SJCRH30 (cell line): ENCODE measurements at places on chromosomes 13 and 19. TPM values are rescaled to one million over a fixed set of nuclear protein-coding genes. Genes with fewer than 3 reads are reported as not detected.

DNA sequence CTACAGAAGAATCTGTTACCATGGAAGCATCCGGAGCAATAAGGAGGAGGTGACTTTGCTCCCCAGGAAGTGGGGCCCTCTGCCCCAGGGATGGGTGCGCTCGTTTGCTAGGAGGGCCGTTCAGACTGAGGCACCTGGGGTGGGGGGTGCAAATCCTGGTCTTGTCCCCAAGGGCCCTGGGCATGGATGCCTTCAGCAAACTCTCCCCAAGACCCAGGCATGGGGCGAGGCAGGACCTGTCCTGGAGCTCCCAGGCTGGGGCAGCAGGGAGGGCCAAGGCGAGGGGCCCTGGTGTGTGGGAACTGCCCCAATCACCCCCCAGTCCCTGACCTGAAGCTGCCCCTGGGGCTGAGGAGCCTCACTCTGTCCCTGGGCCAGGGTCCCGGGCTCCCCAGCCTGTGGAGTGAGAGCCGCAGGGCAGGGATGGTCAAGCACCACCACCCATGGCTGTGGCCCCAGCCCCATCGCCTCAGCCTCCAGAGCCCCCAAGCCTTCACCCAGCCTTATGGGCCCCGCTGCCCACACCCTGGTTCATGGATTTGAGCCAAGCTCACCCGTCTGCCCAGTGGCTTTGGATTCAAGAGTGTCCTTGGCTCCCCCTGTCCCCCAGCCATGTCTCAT lies 240.6 kb upstream of the SGCG start:
- DNase-seq, result no peak
- H3K4me1 ChIP-seq, result no peaks in the 10 kb centered on the region
- no peak overlapping the region for H3K27ac ChIP-seq
- H3K36me3 ChIP-seq, result no peaks in the 10 kb centered on the region
- H3K4me3 ChIP-seq, result no peak overlapping the region

GRCh38 chr13:114263578-114263977 lies 17.8 kb upstream of the UPF3A start:
- H3K4me3 ChIP-seq, result no peak overlapping the region
- H3K27ac ChIP-seq, result no peak overlapping the region
- no peaks in the 10 kb centered on the region for H3K4me1 ChIP-seq
- peaks cover 81% of the 10 kb centered on the region for H3K36me3 ChIP-seq
- no peaks in the 10 kb centered on the region for H3K27me3 ChIP-seq

DNA sequence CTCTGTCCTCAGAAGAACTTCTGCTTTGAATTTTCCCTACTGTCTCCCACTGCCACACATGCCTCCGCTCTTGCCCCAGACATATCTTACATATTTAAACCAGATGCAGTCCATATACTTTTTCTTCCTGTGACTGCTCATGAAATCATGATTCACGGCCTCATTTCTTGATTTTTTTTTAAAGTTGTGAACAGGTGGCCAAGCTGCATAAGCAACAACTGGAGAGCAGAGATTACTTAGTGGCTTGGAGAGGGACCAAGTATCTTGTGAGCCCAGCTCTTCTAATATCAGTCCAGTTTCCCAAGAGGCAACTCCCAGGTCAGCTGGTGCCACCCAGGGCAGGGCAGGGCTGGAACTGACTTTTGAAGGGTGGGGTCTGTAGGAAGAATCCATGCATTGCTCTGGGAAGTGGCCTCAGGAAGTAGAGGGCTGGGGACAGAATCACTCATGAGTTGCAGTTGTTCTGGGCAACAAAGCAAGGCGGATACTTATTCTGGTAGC lies 152.4 kb downstream of the LMO7 start:
- H3K27ac ChIP-seq, result peak overlapping the region; percentile 85
- peak; percentile 96 for DNase-seq
- peaks cover 5% of the 10 kb centered on the region; the same call in 1 of the 2 replicates for H3K36me3 ChIP-seq
- H3K27me3 ChIP-seq, result no peaks in the 10 kb centered on the region
- H3K4me3 ChIP-seq, result peak overlapping the region; percentile 55

DNA sequence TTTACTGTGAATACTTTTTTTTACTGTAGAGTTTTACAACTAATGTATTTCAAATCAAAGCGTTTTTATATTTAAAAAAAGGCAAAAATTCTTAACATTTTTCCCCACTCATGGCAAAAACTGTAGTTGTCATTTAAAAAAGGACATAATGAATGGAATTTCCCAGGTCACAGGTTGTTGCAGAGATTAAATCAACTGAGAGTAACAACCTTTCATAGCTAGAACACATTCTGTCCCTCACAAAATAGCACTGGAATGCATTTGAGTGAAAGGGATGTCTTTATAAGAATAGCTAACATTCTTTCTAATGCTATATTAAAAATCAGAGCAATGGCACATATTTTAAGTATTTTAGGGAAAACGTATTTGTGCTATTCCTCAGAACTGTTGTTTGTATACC lies 1393.3 kb upstream of the ATXN8OS start:
- no peaks in the 10 kb centered on the region for H3K4me1 ChIP-seq
- no peak overlapping the region for H3K27ac ChIP-seq
- no peaks in the 10 kb centered on the region for H3K27me3 ChIP-seq
- H3K36me3 ChIP-seq, result no peaks in the 10 kb centered on the region
- no peak overlapping the region for H3K4me3 ChIP-seq

- H3K4me1 ChIP-seq, result peaks cover 38% of the 10 kb centered on the region
- no peak overlapping the region; the same call in none of the 2 replicates for H3K27ac ChIP-seq
- peak; percentile 93 for DNase-seq
- H3K36me3 ChIP-seq, result peaks cover 91% of the 10 kb centered on the region
Measured at GRCh38 chr19:41298348-41298964, 11.5 kb upstream of the CCDC97 start.

GRCh38 chr13:82687884-82688283 lies 1194.4 kb downstream of the SLITRK1 start:
- no peak overlapping the region for H3K4me3 ChIP-seq
- H3K27ac ChIP-seq, result no peak overlapping the region
- no peak for DNase-seq
- no peaks in the 10 kb centered on the region for H3K36me3 ChIP-seq
- no peaks in the 10 kb centered on the region for H3K4me1 ChIP-seq

DNA sequence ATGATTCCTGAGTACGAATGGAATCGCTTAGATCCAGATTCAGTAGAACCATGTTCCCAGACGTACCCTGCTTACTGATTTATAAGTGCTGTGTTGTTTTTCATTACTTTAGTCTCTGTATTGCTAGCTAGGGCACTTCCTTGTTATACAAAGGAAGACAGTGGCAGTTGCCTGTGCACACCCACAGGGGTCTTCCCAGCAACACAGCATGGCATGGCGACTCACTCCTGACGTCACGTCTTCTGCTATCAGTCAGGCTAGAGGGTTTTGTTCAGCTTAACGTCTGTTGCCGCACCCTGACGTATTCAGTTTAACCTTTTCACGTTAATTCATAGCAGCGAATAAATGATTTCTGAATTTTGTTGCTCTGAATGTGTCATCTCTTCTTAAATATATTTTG lies 295.1 kb downstream of the MYO16 start:
- H3K27me3 ChIP-seq, result no peaks in the 10 kb centered on the region
- no peak for DNase-seq
- no peaks in the 10 kb centered on the region for H3K4me1 ChIP-seq
- H3K36me3 ChIP-seq, result no peaks in the 10 kb centered on the region
- H3K27ac ChIP-seq, result no peak overlapping the region

DNA sequence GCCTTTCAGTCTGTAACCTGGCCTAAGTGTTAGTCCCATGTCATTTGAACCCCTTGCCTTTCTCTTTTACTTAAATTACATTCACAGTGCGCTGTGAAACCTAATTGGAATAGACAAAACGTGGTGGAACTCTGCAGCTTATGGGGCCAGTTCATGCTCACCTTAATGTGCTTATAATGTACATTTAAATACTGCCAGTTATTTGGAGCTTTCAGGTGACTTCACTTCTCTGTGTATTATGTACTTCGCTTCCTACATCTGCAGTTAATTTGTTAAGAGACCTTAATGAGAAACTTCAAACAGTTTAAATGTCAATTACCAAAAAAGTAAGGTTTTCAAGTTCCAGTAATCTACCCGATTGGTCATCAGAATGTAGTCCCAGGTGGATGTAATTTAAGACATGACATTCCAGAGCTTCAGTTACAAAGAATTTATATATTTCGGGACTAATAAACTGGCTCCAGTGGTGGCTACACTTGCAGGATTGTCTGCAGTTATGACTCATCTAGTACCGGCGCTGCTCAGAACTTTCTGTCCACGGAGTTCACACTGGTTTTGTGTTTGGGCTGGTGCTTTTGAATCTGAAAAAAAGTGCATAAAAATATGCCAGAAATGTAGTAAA lies 125.3 kb downstream of the TM9SF2 start:
- no peak for DNase-seq
- H3K4me3 ChIP-seq, result no peak overlapping the region
- no peak overlapping the region for H3K27ac ChIP-seq
- H3K27me3 ChIP-seq, result no peaks in the 10 kb centered on the region
- H3K36me3 ChIP-seq, result no peaks in the 10 kb centered on the region

GRCh38 chr19:53942001-53942786 lies 20.5 kb upstream of the CACNG8 start:
- no peak overlapping the region for H3K4me3 ChIP-seq
- H3K27ac ChIP-seq, result no peak overlapping the region
- H3K27me3 ChIP-seq, result no peaks in the 10 kb centered on the region

DNA sequence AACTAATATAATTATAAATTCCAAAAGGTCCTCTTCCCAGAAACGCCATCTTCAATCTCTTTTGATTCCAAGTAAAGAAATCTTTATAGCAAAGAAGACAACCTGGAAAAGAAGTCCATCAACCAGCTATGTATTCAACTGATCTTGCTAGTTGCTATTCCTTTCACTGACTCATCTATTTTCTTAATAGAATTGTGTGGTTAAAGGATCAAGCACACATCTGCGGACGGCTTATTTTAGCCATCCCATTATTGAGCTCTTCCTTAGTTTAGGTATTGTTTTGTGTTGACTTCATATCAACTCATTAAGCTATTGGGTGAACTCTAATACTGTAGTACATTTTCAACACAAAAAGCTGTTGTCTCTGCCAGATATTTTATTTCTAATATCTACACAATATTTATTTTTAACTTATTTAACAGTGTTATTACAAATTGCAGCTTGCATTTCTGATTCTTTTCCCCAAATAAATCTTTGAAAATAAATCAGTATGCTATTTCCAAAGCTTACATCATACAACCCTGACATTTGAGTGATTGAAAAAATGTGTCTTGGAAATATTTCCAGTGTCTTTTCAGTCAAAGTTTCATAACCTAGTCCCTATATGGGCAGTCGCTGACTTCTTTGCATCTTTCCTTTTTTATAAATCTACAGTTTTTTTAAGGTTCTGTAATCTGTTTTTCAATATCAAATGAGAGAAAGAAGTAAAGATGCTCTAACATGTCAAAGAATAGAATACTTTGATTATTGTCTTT lies 158.8 kb upstream of the SPRY2 start:
- H3K27me3 ChIP-seq, result no peaks in the 10 kb centered on the region
- no peak for DNase-seq
- no peak overlapping the region for H3K4me3 ChIP-seq
- no peaks in the 10 kb centered on the region for H3K4me1 ChIP-seq
- no peak overlapping the region for H3K27ac ChIP-seq

GRCh38 chr19:35869327-35870123 lies 1.2 kb downstream of the APLP1 start:
- peak overlapping the region; percentile 64 for H3K4me3 ChIP-seq
- no peak overlapping the region for H3K27ac ChIP-seq
- H3K27me3 ChIP-seq, result 0 out of 2 replicates have a peak, but pooled peaks cover 7% of the 10 kb centered on the region
- no peaks in the 10 kb centered on the region for H3K36me3 ChIP-seq
- peak; percentile 80 for DNase-seq

ZNF560 gene
- total RNA-seq, result 0.05 TPM in 1 of 2 replicates, not detected in the other

CYP4F2 gene
- not detected in 2 replicates for total RNA-seq

OR7A5 gene
- total RNA-seq, result not detected in 2 replicates

FXYD1 gene
- total RNA-seq, result not detected in 2 replicates

MBD3L2 gene
- total RNA-seq, result not detected in 2 replicates

SLC25A41 gene
- total RNA-seq, result 0.14 TPM in 1 of 2 replicates, not detected in the other

RAB11B gene
- 15.9 and 17.7 TPM in 2 replicates for total RNA-seq
